ENCODE measurements at places on chromosomes 4 and X.
A peak's percentile ranks its signal among the peaks of the same experiment; 100 is the strongest.

GRCh38 chrX:11461201-11462001 is 168.2 kb downstream of the AMELX start:
- peak; percentile 51 for DNase-seq

DNA sequence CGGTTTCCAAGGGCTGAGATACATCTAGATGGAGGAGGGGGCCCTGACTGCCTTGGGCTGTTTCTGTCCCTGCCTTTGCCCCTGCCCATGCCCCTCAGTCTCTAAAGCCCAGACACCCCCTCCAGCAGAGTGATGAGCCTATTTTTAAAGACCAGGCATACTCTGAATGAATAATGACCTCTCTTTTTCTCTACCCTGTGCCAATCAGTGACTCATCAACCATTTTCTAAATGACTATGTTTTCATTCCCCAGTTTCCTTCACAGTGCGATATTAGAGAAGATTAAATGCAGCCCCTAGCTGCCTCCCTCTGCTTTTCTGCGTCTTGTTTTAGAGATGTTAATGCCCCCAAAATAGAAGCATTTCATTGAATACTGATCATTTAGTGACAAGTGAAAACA is 15.5 kb upstream of the NHS start:
- no peak for DNase-seq

GRCh38 chr4:28744066-28744465 is 1883.4 kb downstream of the STIM2 start:
- DNase-seq, result peak; percentile 8

GRCh38 chr4:68466751-68467150 is 19.5 kb downstream of the TMPRSS11E start:
- peak; percentile 31 for DNase-seq

DNA sequence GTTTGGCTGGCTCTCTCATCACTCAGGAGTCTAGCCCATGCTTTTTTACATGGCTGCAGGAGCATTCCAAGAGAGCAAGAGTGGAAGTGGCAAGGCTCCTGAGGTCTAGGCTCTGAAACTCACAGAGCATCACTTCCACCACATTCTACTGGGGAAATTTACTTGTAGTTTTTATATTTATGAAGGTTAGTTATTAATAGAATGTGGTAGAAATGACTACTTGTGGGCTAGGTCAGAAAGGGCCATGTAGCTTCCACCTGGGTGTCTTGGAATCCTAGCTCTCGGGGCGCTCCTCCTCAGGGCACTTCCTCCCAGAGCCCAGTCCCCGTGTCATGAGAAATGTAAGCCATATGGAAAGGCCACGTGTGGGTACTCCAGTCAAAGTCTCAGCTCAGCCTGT is 127.0 kb upstream of the CASK start:
- DNase-seq, result no peak

DNA sequence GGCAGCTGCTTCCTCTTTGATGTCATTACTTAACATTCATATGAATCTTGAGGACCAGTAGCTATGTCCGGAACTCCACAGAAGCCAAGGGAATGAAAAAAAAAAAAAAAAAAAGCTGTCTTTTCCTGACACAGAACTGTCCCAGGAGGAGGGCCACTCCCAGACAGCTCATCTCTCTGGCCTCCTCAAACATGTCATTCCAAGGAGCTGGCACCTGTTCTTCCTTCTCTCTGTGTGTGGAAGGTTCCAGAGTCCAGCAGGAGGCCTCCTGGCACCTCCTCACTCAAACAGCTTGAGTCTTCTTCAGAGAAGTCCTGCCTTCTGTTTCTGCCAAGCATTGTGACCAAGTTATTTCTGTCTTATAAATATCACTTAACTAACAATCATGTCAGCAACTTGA is 458.5 kb downstream of the AFF2 start:
- no peak for DNase-seq

DNA sequence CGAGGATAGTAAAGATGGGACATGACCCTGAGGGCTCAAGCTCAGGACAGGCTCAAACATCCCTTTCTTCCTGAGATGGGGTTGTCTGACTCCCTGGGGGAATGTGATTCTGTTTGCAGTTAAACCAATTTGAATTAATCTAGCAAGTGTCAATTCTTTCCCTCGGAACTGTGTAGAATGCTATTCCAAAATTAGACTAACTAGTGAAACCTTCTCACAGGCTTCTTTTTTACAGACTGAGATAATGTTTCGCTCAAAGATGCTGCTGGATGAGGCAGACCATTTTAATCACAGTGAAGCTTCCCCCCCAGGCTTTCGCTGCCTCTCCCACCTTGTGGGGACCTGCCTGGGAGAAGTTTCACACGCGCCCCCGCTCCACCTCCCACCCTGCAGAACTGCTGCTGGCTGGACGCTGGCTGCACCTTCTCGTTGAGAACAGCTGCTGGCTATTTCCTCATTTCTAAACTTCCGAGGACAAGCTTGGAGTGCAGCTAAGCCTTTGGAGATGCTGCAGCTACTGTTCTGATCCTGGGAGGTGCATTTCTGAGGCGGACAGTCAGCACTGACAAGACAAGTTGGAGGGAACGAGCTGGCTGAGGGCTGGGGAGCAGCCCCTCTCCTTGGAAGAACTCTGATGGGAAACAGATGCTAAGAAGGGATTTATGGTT is 297.8 kb downstream of the RAPGEF2 start:
- DNase-seq, result peak; percentile 83

DNA sequence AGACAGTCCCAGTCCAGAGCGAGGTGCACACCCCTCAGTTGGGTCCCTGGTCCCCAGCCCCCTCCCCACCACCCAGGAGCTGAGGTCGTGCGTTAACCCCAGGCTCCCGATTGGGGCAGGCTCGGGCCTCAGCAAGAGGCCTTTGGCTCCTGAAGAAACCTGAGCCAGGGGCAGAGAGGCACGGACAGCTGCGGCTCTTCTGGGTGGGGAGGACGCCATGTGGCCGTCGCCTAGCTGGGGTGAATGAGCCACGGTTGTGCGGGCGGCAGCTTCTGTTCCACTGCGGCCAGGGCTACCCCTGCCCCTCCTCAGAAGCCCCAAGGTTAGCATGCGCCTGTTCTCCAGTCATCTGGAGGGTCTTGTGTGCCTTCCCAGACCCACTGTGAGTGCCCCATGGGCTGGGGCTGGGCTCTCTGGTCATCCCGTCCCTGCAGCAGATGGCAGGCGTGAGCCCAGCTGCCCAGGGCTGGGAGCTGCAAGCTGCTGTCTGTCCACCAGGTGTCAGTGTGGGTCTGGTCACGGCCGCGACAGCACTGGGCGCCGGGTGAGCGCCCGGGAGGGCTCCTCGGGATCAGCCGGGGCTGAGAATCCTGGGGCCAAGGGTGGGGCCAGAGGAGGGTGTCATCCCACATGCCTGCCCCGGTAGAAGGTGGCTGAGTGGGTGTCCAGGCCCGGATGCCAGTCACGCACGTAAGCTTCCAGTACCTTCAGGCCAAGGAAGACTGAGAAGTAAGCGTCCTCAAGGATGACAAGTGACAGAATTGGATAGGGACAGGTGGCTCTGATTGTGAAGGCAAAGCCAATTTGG is 21.9 kb downstream of the ATP2B3 start:
- DNase-seq, result peak; percentile 49

DNA sequence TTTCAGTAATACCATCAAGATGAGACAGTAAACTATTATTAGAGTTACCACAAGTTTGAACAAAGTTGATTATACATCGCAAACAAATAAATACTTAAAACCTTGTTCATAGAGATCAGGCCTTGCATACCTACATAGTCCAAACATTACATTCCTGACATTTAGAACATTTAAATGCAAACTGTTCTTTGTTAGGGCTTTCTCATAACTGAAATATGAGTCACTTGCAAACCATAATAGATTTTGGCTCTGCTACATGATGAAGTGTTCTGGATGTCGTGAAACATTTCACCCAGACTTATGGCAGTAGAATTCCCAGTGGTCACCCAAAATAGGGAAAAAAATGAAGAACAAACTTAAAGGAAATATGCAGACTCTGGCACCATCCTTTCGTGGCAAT is 75.0 kb downstream of the FAT4 start:
- DNase-seq, result peak; percentile 81

DNA sequence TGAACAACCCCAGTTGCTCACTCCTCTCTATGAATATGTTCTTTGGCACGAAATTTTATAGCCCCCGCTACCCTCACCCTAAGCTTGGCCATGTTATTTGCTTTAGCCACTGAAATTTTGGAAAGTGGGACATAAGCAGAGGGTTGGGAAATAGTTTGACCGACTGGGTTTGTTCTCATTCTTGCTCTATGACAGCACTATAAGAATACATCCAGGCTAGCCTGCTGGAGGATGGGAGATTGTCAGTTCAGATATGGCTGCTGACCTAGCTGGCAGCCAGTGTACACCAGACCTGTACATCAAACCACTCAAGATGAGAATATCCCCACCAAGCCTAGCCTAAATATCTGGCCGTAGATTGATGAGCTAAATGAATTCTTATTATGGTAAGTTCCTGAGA is 298.1 kb downstream of the PDGFC start:
- DNase-seq, result peak; percentile 10

- DNase-seq, result no peak
These were observed 9.2 kb downstream of the PIR start for GRCh38 chrX:15483891-15484290.

- no peak for DNase-seq
These were observed 343.5 kb upstream of the GATB start for GRCh38 chr4:152104356-152104755.

- peak; percentile 93 for DNase-seq
These were observed 41.2 kb downstream of the SH3RF1 start for GRCh38 chr4:169229571-169230028.

GRCh38 chr4:38671592-38671940 is 7.6 kb downstream of the KLF3 start:
- no peak for DNase-seq

DNA sequence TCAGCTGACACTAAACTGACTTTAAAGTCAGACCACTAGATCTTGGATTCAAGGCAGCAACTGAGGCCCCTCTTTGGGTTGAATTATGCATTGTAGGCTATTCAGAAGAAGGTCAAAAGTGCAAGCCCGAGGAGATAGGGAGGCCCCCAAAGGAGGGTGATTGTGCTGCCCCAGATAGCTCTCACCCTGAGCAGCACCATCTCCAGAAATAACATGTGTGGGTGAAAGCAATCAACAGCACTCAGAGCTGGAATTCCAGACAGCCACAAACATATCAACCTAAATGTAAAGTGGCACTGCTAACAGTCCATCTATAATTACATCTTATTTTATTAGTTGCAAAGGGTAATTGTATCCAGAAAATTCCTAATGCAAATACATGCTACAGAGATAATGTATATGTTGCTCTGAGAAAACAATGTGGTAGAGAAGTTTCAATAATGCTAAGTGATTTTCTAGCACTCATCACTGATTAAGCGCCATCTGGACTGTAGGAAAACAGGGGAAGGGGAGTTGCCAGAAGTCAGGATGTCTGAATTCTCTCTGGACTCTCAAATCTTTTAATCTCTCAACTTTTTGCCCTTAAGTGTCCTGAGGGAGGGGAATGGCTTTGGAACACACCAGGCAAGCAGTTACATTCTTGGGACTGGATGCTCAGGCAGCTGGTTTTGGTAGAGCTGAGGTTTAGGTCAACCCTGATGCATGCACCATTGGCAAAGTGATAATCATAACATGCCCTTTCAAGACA is 61.8 kb upstream of the SFRP2 start:
- no peak for DNase-seq

DNA sequence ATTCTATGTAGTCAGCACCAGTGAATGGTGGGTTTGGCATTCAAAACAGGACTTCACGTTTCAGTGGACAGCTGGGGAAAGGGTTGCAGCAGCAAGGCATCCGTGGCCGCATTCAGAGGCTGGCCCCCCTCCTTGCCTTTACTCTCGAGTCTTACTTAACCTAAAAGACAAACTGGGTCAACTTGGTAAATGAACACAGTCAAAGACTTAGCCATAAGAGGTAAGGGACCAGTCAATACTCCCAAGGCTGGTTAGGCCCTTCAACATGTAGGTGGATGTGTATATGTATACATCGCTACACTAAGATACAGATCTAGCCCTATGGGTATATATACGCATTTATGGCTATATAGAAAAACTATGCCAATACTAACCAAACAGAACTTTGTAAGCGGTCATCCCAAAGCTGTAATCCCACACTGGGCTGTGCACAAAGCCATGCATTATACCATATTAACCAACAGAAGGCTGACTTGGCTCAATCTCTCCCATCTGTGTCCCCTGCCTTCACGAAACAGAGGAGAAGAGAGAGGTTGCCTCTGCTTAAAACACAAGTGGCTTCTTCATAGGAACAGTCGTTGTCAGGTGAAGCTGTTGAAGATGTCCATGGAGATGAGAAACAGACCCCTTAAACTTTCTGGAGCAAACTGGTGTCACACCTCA is 61.9 kb downstream of the TSC22D3 start:
- DNase-seq, result peak; percentile 21

DNA sequence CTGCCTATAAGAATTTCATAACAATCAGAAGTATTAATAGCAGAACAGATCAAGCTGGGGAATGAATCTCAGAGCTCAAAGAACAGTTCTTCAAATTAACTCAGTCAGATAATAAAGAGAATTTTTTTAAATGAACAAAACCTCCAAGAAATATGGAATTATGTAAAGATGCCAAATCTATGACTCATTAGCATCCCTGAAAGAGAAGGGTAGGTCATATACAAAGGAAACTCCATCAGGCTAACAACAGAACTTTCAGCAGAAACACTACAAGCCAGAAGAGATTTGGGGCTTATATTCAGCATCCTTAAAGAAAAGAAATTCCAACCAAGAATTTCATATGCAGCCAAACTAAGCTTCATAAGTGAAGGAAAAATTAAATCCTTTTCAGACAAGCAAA is 28.6 kb downstream of the CBR4 start:
- no peak for DNase-seq

GRCh38 chr4:2166253-2166652 is 75.7 kb downstream of the HAUS3 start:
- no peak for DNase-seq

GRCh38 chrX:95382799-95383198 is 1301.8 kb upstream of the DIAPH2 start:
- DNase-seq, result no peak
